ENCODE measurements at places on chromosomes 6 and 20. TPM values are rescaled to one million over a fixed set of nuclear protein-coding genes. Genes with fewer than 3 reads are reported as not detected.

- DNase-seq: no peak
Measured at GRCh38 chr6:138601128-138601527, 101.8 kb upstream of the NHSL1 start.

GRCh38 chr6:105797983-105798453 is 288.1 kb upstream of the PRDM1 start:
- peak; percentile 56 for DNase-seq

- no peak for DNase-seq
Measured at GRCh38 chr6:162140251-162140852, 587.2 kb downstream of the PRKN start.

DNA sequence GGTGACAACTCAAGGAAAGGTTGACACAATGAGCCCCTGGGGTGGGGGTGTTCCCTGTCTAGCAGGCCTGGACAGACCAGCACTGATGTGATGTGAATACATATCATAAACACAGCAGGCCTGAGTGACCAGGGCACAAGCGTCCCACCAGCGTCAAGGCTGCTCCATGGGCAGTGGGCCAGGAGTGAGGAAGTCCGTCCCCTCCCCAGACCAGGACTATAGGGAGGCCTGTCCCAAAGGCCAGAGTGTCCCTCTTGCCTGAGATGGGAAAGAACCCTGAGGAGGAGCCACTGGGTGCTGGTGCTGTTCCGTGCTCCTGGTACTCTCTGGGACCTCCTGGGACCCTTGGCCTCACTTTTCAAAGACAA is 44.6 kb downstream of the RRBP1 start:
- DNase-seq: no peak

DNA sequence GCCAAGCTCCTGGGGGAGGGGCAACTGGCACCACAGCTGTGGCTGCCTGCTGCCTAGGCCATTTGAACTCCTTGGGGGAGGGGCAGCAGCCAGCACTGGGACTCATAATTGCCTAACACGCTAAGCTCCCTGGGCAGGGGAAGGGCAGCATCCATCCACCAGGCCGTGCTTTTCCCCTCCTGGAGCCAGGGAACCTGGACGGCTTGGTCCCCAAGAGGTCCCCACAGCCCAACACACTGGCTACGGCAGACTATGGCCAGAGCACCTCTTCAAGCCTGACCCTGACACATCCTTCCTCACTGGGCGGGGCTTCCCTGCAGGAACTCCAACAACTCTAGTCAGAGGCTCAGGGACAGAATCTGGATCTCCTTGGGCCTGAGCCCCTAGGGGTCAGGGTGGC is 269.4 kb downstream of the RNF144B start:
- no peak for DNase-seq

- no peak for DNase-seq
Measured at GRCh38 chr6:32935551-32936238, 5.1 kb downstream of the HLA-DMB start.

- no peak for DNase-seq
Measured at GRCh38 chr6:92623431-92623830, 795.9 kb downstream of the EPHA7 start.

DNA sequence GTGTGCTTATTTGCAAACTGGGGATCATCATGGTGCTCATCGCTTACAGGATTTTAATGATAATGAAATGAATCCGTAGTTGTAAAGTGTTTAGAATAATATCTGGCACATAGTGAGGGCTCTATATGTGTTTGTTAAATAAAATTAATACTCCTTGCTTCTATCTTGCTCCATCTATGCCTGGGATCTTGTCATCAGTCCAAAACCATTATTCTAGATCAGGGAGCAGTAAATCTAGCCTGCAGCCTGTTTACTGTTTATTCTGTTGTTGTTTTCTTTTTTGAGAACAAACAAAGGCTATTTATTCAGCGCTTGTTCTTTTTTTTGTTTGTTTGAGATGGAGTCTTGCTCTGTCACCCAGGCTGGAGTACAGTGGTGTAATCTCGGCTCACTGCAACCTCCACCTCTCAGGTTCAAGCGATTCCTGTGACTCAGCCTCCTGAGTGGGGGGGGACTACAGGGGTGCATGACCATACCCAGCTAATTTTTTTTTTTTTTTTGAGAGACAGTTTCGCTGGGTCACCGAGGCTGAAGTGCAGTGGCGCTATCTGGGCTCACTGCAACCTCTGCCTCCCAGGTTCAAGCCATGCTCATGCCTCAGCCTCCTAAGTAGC is 8.1 kb downstream of the ACOT8 start:
- DNase-seq: no peak

- DNase-seq: no peak
Measured at GRCh38 chr20:60948224-60948623, 303.8 kb upstream of the CDH4 start.

DNA sequence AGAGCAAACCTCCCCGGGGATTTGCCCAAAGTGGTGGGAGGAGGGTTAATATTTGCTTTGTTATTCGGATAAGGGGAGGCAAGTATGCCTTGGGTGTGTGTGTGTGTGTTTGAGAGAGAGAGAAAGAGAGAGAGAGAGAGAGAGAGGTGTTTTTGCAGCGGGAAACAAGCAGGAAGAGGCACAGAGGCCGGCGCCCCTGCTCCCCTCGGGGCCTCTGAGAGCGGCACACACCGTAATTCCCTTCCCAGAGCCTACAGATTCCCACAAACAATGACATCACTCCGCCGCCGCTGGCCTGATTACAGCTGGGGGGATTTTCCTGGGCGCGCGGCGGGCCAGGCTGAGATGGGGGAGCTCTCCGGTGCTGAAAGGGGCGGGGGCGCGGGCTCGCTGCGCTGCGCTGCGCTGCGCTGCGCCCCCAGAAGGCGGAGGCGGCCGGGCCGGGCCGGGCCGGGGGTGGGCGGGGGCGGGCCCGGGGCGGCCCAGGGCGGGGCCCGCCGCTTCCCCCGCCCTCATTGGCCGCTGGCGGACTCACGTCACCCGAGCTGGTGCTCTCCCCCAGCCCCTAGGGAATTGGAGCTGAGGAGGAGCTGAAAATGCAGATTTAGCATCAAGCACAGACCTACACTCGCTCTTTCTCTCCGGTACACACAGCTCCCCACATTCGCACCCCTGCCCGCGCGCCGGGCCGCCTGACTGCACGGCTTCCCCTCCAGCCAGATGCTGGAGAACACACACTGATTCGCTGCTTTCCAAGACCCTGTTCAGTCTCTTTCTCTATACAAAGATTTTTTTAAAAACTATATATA is at the start of gene PCSK2:
TSS of gene PCSK2 (plus strand) at position 631 of the 809 bp plus-strand sequence. CDS start 266 bp downstream, outside the sequence.
- DNase-seq: peak; percentile 66

DNA sequence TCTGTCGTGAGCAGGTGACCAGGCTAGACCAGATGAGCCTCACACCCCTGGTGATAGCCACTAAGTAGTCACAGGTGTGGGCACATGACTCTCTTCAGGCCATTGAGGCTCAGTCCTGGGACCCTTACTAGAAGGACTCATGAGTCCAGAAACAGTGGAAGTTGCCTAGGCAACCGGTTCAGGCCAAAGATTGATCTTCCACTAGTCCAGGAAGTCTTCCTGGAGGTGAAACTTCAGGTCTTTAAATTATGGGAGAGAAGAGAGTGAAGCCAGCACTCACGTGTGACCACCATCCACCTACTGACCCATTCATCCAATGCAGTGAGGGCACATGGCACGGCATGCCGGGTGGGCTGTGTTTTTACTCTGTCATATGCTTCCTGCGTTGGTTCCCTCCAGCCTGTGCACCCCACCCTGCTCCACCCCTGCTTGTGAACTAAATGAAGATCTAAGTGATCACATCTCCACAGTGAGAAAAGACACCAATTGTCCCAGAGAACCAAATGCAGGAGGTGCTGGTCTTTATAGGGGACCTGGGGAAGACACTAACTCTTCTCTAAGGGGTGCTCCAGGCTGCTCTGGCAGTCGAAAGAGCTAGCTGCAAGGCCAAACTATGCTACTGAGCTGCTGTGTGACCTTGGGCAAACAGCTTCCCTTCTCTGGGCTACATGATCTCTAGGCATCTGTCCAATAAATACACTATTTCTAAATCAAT is 12.5 kb upstream of the STX16 start:
- no peak for DNase-seq

- no peak for DNase-seq
Measured at GRCh38 chr6:11188161-11188915, 44.1 kb downstream of the NEDD9 start.

- DNase-seq: no peak
Measured at GRCh38 chr20:22805219-22805618, 220.8 kb upstream of the FOXA2 start.

GRCh38 chr6:31252625-31253024 is 19.3 kb downstream of the HLA-C start:
- DNase-seq: no peak

- DNase-seq: no peak
Measured at GRCh38 chr6:2827142-2827541, 14.5 kb downstream of the SERPINB1 start.

DNA sequence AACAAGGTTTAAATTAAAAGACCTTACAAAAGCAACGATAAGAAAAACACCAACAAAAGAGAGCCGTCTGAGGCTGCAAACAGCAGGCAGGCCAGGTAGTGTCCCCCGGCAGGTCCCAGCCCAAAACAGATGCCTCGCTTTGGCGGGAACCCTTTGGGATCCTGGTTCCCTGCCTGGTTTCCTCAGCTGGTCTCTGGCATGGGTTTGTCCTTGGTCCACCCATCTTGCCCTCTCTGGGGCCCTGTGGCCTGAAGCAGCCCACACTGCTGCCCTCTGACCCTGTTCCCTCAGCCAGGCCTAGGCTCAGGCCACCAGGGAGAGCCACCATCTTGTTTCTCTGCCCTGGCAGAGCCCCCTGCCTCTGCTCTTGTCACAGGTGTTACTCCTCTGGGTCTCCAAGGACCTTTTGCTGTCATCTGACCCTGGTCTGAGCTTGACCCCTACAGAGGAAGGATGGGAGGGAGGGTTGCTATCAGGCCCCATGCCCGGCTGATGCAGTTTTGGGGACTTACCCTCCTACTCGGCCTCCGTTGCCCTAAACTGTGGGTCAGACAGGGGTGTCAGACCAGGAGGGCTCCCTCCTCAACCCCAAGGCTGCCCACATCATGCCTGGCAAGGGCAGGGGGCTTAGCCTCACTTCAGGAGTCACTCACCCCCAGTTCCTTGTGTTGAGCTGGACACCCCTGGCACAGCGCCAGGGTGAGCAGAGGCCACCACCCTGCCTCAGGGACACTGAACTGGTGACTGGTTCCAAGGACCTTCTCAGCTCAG is 30.6 kb upstream of the GRM4 start:
- DNase-seq: no peak

DNA sequence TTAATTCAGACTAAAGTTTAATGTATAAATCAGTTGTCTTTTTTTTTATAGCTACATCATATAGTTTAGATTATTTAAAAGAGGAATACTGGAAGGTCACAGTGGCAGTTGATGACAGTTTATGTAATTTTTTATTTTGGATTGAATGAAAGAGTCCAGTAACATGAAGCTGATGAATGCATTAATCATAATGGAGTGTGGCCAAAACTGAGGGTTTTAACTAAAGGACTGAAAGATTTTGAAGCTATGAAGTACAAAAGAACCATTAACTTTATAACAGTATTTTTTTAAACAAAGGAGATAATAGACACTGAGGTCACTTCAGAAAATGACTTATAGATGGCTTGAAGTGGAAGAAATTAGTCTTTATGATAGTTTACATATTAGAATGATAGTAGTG is 41.3 kb downstream of the TRMT11 start:
- no peak for DNase-seq

- no peak for DNase-seq
Measured at GRCh38 chr6:155128977-155129376, 133.9 kb downstream of the TIAM2 start.

DNA sequence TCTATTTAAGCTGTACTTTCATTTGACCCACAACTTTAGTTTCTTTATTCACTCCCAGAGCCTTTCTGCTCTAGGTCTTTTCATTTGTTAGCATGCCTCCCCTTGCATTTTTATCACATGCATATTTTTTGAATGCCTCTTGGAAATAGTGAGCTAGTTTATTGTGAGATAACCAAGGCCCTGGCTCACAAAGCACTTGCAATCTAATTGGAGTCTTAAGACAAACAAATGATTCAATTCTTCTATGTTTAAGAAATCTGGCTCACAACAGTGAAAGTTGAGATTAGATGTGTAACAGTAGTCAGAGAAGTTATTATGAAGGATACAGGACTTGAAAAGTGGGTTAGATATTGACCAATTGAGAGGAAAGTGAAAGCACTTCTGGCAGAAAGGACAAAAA is 173.4 kb downstream of the MOXD1 start:
- DNase-seq: no peak

DNA sequence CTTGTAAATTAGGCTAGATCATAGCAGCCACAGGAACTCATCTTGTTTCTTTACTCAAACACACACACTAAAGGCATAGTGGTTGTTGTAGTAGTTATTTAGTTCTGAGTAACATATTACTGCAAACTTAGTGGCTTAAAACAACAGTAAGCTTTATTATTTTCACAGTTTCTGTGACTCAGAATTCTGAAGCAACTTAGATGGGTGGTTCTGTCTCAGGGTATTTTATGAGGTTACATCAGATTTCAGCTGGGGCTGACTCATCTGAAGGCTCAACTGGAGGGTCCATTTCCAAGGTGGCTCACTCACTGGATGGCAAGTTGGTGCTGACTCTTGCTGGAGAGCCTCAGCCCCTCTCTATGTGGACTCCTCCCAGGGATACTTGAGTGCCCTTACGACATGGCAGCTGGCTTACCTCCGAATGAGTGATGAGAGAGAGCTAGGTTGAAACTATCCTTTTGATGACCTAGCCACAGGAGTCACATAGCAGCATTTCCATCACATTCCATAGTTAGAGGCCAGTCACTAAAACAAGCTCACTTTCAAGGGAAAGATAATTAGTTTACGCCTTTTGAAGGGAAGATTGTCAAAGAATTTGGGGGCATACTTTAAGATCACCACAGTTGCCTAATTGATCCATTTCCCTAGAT is 136.5 kb upstream of the PRND start:
- DNase-seq: no peak

Gene FHL5
- total RNA-seq: 38.2 TPM

Gene SLC17A2
- total RNA-seq: 0.31 TPM

Gene DEFB112
- total RNA-seq: not detected

Gene TMEM74B
- 6.7 TPM for total RNA-seq

Gene ACTL10
- 26.6 TPM for total RNA-seq

Gene DNAH8
- total RNA-seq: 17.2 TPM

Gene NRN1
- total RNA-seq: 1.3 TPM
